Activated naive CD4-positive, alpha-beta T cell (primary cell): ENCODE measurements at places on chromosomes 16 and 17.

DNA sequence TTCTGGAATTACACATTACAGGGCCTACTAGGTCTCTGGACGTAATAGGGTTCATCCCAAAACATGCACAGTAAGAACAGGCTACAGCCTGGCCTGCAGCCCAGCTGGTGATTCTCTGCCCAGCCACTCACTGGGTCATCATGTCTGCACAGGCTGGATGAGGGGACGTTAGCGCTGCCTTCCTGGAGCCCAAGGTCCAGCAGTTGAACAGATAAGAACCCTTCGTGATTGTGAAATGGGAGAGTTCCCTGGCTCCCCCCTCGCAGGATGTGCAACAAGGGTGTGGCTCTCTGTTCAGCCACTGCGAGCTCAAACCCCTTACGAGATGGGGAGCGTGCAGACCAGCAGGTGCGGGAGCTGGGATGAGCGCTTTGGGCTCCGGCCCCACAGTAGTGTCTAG is 200.0 kb upstream of the CDH5 start:
- no peak for DNase-seq

- no peak for DNase-seq
These were observed 934.6 kb upstream of the CDH8 start for GRCh38 chr16:62970851-62971250.

- no peak for DNase-seq
These were observed 71.0 kb downstream of the LGALS9 start for GRCh38 chr17:27701963-27702362.

DNA sequence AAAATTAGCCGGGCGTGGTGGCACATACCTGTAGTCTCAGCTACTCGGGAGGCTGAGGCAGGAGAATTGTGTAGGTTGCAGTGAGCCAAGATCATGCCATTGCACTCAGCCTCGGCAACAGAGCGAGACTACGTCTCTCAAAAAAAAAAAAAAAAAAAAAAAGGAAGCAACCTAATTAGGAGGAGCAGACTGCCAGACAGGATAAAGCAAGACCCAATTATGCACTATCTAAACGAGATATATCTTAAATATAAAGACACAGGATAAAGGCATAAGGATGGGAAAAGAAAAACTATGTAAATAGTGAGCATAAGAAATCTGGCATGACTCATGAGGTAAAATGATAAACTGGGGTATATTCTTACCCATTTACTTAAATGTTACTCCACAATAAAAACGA is 4.9 kb downstream of the TXNDC11 start:
- DNase-seq, result no peak

DNA sequence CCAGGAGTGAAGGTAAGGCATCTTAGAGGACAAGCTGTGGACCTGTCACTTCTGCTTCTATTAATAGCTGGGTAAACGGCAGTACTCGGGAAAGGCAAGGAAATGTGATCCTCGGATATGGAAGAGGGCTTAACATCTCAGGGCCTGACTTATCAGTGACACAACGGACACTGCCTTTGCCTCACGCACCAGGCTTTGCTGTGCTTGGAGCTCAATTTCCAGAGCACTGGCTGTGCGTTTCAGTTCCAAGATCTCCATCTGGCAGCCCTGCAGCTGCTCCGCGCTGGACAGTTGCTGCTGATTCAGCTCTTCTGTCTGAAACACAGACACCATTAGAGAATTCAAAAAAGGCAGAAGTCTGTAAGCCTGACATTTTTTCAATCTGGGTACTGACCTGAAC is 3.5 kb downstream of the KRT40 start:
- DNase-seq, result no peak
